HS-5 (cell line): ENCODE measurements at places on chromosomes 12 and 14.

DNA sequence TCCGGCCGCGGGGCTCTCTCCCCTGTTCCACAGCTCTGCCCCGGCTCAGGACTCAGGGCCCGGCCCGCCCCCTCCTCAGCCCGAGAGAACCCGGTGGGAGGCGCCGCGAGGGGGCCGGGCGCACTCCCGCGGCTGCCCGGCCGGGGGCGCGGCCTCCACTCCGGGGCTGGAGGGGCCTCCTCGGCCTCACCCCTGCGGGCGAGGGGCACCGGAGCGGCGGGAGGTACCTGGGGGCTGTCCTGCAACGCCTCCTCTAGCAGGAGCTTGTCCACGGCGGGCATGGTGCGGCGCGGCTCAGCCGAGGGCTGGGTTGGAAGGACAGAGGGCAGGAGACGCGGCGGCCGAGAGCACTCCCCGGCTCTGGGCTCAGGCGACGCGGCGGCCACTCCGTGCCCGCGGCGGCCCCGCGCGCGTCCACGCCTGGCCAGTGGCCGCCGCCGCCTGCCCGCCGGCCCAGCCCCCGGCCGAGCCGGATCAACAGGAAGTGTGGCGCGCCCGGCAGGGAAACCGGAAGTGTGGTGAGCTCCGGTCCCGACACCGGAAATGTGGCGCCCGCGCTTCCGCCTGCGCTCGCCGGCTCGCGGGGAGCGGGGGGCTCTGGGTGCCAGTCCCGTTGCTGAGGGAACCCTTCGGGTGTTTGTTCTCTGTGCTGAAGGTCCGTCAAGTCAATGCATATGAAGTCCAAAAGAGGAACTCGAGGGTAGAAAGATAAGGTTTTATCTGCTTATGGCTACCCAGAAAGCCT, at the start of gene APPL2:
TSS of gene APPL2 (minus strand) at position 443 of the 745 bp plus-strand sequence. CDS start at position 281, 162 bp downstream.
- no peak for DNase-seq

GRCh38 chr14:82309199-82309598, 775.5 kb upstream of the SEL1L start:
- DNase-seq = no peak

GRCh38 chr14:42353315-42353714, 746.6 kb downstream of the LRFN5 start:
- no peak for DNase-seq

DNA sequence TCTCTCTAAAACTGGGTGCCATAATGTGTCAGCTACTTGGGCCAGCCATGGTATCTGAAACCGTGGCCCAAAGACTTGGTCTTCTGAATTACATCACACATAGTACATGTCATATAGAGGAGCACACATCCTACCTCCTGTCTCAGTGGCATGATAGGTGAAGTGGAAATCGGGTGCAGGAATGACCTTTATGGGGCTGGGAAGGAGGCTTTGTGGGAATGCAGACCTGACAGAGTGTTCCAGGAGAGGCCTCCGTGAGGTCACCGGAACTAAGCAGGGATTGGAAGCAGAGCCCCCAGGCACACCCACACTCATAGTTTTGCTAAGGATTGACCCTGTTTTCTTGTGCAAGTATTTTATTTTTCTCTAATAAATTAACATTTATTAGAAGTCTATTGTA, 82.6 kb downstream of the NTF3 start:
- no peak for DNase-seq

GRCh38 chr12:4246116-4246515, 27.4 kb upstream of the CCND2 start:
- no peak for DNase-seq

DNA sequence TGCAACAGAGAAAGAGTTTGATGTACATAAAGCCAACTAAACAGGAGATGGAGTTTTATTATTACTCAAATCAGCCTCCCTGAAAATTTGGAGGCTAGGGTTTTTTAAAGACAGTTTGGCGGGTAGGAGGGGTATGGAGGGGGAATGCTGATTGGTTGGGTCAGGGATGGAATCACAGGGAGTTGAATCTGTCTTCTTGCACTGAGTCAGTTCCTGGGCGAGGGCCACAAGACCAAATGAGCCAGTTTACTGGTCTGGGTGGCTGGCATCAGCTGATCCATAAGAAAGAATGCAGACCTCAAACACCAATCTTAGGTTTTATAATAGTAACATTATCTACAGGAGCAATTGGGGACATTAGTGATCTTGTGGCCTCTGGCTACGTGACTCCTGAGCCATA, 64.9 kb downstream of the RIN3 start:
- no peak for DNase-seq

DNA sequence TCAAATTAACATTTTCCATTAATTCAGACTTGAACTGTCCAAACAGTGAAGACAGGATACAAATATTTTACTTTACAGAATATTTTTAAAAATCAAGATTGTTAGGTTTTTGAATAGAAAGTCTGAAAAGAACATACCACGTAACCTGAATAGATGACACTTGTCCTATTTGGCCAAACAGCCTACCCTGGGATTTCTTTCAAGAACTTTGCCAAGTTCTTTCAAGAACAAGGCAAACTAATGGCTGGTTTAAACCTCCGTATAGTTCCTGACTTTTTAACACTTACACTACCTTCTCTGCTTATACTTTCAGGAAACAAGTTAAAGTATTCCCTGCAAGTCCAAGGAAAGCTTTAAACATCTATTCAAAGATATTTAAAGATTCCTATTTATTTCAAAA, 35.0 kb downstream of the MAP4K5 start:
- DNase-seq = no peak
